ENCODE measurements at places on chromosomes 5 and 9. TPM values are rescaled to one million over a fixed set of nuclear protein-coding genes. Genes with fewer than 3 reads are reported as not detected.

- DNase-seq = no peak
Observed at GRCh38 chr5:174273325-174273724, 227.8 kb downstream of the NSG2 start.

DNA sequence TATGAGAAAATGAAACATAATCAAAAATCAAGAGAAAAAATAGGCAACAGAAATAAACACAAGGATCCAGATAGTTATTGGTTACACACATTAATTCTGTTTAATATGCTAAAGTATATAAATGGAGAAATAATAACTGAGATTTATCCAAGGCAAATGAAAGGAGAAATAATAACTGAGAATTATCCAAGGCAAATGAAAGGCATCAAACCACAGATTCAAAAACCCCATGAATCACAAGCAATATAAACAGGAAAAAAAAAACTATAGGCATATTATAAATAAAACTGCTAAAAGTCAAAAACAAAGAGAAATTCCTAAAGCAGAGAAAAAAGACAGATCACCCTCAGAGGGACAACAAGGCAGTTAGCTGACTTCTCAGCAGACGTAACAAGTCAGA is 10.9 kb downstream of the DUSP1 start:
- no peak for DNase-seq

GRCh38 chr9:136713550-136713949 is 1.2 kb downstream of the DIPK1B start:
- no peak for DNase-seq

Gene CDH6
- 207 TPM for total RNA-seq
